ENCODE measurements at places on chromosomes 5 and 9.

GRCh38 chr5:102223542-102224477, 72.3 kb downstream of the SLCO4C1 start:
- peak; percentile 1 for DNase-seq

GRCh38 chr5:97560599-97560993, 377.5 kb upstream of the RIOK2 start:
- no peak for DNase-seq

GRCh38 chr9:98288881-98289280, 33.4 kb upstream of the TBC1D2 start:
- DNase-seq, result no peak

DNA sequence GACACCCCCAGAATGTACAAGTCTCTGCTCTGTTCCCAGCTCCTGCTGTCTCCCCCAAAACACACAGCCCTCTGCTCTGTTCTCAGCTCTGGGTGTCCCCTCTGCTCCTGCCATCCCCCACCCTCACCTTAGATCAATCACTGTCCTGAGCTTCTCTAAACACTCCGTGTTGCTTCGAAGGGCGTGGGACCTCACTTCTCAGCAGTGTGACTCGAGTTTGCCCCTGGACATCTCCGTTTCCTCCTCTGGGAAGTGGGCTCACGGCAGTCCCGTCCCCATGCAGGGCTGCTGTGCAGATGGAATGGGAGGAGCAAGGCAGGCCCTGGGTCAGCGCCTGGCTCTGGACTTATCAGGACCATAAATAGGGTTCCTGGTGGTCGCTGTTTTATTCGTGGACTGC, 98.0 kb upstream of the RAPGEF1 start:
- DNase-seq, result no peak

DNA sequence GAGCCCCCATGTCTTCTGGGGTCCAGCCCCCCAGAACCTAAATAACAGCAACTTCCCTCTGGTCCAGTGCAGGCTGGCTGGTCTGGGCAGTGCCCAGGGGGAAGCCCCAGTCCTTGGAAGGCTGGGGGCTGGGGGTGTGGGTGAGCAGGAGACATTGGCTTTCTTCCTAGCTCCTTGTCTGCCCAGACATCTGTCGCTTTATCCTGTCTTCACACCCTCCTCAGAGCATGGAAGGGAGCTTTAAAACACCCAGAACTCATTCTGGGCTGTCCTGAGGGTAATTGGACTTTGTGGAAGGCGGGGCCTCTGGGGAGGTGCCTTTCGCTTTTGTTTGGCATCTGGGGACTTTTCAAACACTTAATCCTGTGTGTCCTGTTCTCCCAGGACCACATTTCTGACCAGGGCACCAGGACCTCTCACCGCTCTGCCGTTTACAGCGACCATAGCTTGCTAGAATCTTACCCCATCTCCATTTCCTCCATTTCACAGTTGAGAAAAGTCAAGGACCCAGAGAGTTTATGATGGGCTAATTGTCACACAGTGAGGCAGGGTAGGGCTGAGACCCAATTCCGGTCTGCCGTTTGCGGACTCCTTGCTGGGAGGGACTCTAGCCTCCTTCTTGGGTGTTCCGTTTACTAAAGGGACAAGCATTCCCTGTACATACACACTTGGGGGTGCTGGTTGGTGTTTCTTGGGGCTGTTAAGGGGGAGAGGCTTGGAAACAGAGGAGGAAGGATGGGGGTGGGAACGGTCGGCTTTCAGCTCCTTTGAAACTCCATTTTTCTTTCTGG, 1.1 kb downstream of the GSN start:
- DNase-seq, result no peak

DNA sequence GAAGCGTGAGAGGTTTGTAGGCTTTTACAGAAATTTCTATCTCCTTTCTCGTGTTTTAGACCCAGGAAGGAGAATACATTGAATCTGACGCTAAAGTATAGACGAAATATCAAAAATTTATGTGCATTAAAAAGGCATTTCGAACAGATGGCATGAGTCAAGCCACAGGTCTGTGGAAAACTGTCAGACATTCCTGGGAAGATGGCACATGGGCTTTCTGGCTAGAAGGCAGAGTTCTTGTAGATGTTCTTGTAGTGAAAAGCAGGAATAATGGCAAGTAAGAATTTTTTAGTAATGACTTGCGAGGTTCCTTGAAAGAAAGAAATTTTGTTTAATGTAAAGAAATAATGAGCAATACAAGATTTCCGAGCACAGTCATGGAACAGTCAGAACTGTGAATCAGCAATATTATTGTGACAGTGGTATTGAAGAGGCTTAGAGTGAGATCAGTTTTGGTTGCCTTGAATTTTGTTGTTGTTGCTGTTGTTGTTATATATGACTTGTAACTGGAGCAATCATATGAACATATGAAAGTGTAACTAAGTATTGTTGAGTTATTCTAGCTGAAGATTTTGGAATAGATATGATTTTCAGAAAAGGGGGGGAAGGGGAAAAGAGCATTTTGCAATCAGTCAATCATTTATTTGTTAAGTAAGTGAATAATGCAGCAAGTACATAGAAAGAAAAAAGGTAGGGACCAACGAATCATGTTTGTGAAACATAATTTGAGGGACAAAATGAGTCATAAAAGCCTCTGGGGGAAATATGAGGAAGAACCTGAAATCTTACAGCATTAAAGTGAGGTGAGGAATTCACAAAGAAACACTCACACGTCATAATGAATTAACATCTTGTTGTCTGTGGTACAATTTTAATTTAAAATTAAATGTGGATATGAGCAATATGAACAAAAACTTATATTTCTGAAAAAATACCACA, 339.0 kb upstream of the CTNND2 start:
- peak; percentile 10 for DNase-seq

GRCh38 chr5:61463596-61463995, 131.5 kb downstream of the ZSWIM6 start:
- no peak for DNase-seq

GRCh38 chr9:94996641-94997040, 270.1 kb downstream of the AOPEP start:
- no peak for DNase-seq

DNA sequence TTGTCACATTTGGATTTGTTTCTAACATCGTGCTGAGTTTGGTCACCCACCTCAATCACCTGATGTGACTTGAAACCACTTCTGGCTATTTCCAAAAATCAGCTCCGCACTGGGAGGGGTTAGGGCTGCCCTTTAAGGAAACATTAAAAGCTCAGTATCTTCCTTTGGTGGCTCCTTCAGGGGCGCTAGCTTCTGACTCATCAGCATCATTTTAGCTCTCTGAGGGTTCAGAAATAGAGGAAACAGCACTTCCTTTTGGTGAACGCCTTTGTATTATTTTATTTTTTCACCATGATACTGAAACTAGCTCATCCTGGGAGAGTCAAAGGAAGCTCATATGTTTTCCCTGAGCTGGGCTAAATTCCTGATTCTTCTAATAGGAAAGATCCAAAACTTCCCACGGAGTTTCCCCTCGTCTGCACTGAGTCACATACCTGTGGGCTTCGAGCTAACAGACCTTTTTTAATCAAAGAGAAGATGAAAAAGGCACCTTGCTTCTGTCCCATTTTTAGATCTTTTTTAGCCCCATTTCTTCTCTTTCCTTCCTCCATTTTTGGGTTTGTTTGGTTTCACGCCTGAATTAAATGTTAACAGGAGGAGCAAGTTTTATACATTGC, 48.2 kb downstream of the ROPN1L start:
- no peak for DNase-seq

GRCh38 chr9:93677641-93678136, 101.3 kb downstream of the PHF2 start:
- DNase-seq, result no peak

DNA sequence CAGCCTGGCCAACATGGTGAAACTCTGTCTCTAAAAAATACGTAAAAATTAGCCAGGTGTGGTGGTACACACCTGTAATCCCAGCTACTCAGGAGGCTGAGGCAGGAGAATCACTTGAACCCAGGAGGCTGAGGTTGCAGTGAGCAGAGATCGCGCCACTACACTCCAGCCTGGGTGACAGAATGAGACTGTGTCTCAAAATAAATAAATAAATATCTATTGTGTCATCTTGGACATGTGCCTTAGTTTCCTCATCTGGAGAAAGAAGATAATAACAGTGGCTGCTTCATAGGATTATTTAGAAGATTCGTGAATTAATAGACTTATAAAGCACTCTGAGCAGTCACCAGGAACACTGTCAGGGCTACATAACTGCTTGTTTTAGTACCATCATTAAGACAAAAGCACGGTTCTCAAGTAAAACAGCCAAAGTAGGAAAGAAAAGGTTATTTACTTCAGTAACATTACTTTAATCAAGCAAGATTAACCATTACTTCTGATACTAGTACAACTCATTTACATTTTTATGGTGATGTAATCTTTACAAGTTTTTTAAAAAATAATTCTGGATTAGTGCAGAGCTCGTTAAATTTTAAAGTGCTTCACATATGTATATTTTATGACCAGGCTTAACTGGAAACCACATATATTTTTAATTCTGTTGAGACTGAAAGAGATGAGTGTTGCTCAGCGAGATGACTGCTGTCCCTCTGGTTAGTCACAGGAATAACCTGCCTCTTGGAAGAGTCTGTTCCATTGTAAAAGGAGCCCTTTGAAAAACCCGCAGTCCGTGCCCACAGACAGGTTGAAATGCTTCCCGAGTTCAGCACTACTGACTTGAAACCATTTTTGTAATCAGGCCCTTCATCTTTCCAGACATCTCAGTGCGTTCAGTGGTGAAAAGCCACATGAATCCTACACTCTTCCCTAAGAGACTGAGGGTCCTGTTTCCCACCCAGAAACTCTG, 36.7 kb downstream of the ANKH start:
- no peak for DNase-seq

DNA sequence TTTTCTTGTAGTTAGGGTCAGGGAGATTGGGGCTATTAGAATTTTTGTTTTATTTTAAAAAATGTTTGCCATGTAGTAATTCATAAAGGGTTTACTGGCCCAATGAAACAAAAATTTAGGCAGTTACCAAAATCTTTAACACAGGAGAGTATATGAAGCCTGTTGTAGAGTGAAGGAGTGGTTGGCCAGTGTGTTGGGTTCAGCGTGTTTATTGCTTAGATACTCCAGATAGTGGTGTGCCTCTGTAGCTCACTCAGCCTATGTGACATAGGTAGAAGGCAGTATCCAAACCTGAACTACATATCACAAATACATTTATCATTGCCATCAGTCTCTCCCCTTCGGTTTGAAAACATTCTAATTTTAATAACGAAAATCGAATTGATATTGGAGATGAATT, 1.2 kb downstream of the TEK start:
- no peak for DNase-seq

DNA sequence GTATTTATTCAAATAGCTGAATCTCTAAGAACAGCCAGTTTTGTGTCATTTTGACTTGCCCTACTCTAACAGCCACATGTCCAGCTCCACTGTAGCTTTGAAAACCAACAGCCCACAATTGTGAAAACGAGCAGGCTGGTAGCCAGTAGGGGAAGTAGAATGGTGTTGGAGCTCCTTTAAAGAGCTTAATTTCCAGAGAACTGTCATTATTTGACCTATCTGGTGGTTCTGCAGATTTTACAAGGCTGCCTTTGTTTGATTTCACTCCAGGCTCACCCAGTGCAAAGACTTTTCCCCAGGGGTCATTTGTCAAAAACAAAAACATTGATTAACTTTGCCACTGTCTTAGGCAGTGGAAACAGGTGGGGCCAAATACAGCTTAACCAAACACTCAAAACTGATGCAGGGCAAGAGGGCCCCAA, 3.2 kb upstream of the PJA2 start:
- DNase-seq, result no peak

GRCh38 chr9:18058564-18059442, 415.1 kb upstream of the ADAMTSL1 start:
- DNase-seq, result no peak

DNA sequence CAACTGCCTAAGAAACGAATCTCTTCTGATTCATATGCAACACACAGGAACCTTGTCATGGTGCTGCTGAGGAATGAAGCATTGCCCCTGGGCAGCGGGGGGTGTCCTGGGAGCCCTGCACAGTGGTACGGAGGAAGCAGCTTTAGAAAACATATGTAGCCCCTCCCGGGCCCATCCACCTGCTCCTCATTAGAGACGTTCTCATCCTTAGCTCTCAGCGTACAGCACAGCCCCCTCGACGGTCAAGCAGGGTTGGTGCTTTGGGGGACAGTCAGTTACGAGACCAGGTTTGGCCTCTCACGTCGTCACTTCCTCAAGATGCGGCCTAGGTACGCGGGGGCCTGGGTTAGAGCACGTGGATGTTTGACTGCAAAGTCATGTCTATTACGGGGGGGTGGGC, 28.4 kb upstream of the LAMC3 start:
- DNase-seq, result no peak

- DNase-seq, result no peak
Measured at GRCh38 chr9:108869092-108869725, 7.1 kb downstream of the ACTL7A start.

DNA sequence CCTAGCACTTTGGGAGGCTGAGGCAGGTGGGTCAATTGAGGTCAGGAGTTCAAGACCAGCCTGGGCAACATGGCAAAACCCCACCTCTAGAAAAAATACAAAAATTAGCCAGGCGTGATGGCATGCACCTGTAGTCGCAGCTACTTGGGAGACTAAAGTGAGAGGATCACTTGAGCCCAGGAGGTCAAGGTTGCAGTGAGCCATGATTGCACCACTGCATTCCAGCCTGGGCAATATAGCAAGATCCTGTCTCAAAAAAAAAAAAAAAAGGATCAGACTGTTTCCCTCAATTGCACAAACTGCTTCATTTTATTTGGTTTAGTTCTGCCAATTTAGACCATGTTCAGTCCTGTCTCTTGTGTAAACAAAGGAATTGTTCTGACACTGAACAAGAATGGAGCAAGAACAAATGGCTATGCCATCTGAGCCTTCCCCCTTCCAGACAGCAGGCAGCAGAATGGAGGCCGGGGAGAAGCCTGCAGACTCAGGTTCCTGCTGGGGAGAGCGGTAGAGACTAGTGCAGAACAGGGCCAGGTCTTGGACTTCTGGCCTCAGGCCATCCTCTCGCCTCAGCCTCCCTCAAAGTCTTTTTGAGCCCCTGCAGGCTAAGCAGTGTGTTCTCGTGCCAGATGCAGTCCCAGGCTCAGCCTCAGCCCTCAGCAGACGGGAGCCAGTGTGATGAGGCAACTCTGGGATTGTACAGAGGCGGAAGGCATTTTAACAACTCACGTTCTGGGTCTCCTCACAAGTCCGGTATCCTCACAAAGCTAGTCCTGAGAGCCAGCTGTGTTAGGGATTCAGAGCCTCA, 18.2 kb downstream of the HNRNPH1 start:
- DNase-seq, result no peak

DNA sequence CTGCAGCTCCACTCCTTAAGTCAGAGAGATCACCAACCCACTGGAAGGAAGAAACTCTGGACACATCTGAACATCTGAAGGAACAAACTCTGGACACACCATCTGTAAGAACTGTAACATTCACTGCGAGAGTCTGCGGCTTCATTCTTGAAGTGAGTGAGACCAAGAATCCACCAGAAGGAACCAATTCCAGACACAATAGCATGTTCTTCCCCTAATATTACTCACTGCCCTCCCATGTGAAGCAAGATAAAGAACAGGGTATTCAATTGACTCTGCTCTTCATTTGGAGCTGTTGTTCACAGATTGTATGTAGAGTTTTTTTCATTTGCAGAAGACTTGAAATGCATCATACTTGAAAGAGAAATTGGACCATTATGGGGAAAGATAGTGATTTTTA, 10.8 kb downstream of the SAXO1 start:
- no peak for DNase-seq

GRCh38 chr5:124824637-124825158, 78.3 kb upstream of the ZNF608 start:
- DNase-seq, result peak; percentile 35

Data from HTR-8/SVneo (cell line).